ENCODE measurements at places on chromosomes 4 and X.

- no peak for DNase-seq
Measured at GRCh38 chr4:40990236-40990898, 224.0 kb downstream of the APBB2 start.

GRCh38 chr4:86536151-86536550 lies 58.0 kb upstream of the PTPN13 start:
- no peak for DNase-seq

- no peak for DNase-seq
Measured at GRCh38 chrX:43002526-43003203, 224.7 kb upstream of the PPP1R2C start.

- DNase-seq = no peak
Measured at GRCh38 chrX:13936521-13937225, 93.0 kb downstream of the GEMIN8 start.

GRCh38 chr4:183097231-183098018 lies 1.6 kb upstream of the WWC2 start:
- DNase-seq = peak; percentile 9

GRCh38 chr4:174157106-174157607 lies 126.3 kb downstream of the FBXO8 start:
- no peak for DNase-seq

- DNase-seq = peak; percentile 47
Measured at GRCh38 chr4:186587416-186588018, 32.1 kb upstream of the MTNR1A start.

DNA sequence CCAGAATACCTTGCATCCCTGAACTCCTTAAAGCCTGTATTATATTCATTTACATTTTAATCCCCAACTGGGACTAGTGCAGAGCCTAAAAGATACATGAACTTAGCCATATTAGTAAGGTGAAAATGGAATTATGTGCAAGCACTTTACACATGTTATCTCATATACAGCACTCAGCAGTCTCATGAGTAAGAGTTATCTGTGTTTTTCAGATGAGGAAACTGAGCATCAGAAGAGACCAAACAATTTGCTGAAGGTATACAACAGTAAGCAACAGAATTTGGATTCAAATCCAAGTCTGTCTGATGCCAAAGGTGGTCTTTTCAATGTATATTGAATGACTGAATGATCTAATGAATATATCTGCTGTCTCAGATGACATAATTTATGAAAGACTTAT lies 12.3 kb downstream of the ATP7A start:
- DNase-seq = no peak

- DNase-seq = no peak
Measured at GRCh38 chrX:54748626-54749025, 49.4 kb downstream of the ITIH6 start.

GRCh38 chrX:7214251-7214650 lies 66.3 kb upstream of the PUDP start:
- no peak for DNase-seq

GRCh38 chrX:104427693-104428092 lies 138.3 kb upstream of the IL1RAPL2 start:
- DNase-seq = no peak

DNA sequence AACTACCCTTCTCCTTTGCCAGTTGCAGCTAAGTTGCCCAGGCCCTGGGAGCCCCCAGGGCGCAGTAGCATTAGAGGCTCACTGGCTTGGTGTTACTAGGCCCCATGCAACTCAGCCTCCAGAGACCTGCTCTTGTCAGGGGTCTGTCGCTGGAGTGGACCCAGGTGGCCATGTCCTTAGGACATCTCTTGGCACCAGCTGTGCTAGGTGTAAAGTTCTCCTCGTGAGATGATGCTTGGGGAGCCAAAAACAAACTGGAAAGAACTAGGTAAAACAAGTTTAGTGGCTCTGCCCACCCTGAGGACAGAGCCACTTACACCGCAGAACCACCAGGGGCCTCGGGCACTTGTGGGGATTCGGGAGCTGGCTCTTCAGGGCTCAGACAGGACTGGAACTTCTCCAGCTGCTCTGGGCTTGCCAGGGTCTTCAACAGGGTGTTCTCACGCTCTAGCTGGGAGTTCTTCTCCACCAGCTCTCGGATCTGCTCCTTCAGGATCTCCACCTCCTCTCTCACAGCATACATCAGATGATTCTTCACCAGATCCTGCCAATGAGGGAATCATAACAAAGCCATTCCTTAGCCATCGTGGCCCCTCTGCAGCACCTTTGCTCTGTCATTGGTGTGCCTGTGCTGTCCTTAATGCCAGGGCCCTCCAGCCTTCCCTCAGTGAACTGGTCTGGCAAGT lies 61.2 kb downstream of the TSC22D3 start:
- peak; percentile 52 for DNase-seq

- no peak for DNase-seq
Measured at GRCh38 chrX:37759351-37759750, 20.5 kb upstream of the CYBB start.

GRCh38 chr4:106021737-106022410 lies 126.6 kb downstream of the NPNT start:
- no peak for DNase-seq

GRCh38 chr4:138407329-138407728 lies 165.2 kb upstream of the SLC7A11 start:
- DNase-seq = no peak

GRCh38 chr4:16116493-16116990 lies 32.7 kb upstream of the PROM1 start:
- DNase-seq = no peak

DNA sequence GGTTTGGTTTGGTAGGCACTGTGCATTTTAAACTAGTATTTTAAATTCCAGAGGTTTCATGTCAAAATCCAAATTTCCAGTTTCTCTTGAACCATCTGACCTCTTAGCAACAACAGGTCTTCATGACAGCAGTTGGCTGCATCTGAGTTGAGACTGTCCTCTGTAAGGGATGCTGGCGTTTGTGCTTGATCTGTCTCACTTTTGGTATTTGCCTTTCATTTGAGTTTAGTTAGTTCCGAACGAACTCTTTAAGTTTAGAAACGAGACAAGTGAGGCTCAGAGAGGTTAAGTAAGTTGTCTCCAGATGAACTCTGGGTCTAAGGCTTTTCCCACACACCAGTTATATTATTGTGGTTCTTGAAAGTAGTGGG lies 29.1 kb downstream of the SPARCL1 start:
- no peak for DNase-seq

- DNase-seq = no peak
Measured at GRCh38 chrX:30973784-30974427, 84.9 kb upstream of the TAB3 start.

DNA sequence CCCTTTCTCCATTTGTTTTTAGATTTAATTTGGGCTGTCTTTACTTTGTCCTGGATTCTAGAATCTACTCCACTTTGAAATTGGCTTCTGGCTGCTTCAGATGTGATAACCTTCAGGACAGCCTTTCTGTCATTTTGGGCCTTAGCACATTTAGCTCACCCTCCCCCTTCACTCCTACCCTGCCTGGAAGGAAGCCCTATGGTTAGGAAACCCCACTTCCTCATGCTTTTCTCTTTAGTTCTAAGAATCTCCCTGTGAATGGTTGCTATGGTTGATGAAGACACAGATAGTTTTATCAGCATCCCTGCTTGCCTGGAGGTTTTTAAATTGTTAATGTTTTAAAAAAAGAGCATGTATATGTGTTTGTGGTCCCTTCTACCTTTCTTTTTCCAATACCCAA lies 100.7 kb upstream of the PTPN13 start:
- no peak for DNase-seq

- peak; percentile 76 for DNase-seq
Measured at GRCh38 chr4:102518703-102519131, 17.6 kb downstream of the NFKB1 start.

- no peak for DNase-seq
Measured at GRCh38 chrX:153361781-153362397, 27.9 kb downstream of the ZNF275 start.

GRCh38 chr4:176261018-176261417 lies 8.0 kb downstream of the ASB5 start:
- no peak for DNase-seq

DNA sequence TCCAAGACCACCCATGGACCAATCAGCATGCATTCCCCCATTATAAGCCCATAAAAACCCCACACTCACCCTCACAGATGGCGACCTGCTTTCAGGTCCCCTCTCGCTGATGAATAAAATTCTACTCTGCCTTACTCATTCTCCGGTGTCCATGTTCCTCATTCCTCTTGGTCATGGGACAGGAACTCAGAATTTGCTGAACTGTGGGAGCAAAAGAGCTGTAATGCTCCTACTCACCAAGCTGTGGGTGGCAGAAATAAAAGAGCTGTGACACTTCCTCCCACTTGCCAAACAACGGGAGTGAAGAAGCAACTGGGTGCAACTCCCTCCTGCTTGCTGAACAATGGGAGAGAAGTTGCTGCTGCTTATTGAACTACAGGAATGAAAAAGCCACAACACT lies 168.5 kb upstream of the PCDH18 start:
- DNase-seq = no peak

- DNase-seq = no peak
Measured at GRCh38 chr4:141713185-141713584, 76.8 kb downstream of the IL15 start.

DNA sequence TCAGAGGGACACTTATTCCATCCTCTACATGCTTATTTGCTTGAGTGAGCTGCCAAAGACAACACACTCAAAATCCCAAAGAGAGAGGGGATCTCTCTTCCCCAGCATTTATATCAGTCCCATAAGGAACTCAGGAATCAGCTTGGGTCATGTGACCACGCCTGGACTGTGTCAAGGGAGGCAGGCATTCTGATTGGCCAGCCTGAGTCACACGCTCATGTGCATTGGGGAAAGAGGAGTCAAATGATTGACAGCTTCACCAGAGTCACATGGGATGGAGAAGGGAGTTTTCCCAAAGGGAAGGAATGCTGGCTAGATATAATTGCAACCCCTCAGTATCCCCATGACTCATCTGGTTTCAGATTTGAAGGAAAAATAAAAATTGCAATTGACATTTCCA lies 49.0 kb downstream of the RWDD4 start:
- DNase-seq = no peak

- no peak for DNase-seq
Measured at GRCh38 chrX:11540532-11541377, 125.0 kb downstream of the ARHGAP6 start.

GRCh38 chr4:38100474-38101255 lies 140.5 kb downstream of the PTTG2 start:
- DNase-seq = no peak

GRCh38 chr4:120843849-120844527 lies 78.5 kb downstream of the PRDM5 start:
- no peak for DNase-seq

DNA sequence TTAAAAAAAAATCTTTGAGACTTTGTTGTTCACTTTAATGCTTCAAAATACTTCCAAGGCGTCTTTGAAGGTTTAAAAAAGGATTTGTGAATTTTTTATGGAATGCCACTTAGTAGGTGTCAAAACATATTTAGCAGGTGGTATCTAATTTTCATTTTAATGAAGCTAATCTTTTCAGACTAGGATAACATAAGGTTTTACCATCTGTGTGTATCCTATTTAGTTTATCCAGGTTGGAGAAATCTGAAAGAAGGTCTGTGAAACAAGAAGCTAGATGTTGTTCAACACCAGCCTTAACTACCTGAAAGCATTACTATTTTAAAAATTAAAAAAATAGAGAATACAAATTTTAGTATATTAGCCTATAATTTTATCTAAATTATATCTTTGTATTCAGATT lies 193.4 kb downstream of the GRID2 start:
- no peak for DNase-seq

DNA sequence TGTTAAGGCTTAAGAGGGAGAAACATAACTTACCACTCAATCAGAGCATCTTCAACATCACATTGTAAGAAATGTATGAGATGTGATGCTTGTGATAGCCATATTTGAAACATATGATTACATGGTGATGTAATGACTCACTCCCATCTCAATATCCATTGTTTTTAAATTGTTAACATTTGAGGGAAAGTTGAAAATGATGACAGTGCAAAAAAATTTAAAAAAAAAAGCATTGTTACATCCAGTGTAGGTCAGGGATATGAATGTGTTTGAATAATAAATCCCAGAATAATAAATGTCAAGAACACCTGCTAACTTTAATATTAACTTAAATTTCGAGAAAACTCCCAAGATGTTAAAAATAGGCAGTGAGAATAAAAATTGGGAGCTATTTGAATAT lies 6.4 kb upstream of the CCSER1 start:
- DNase-seq = no peak

DNA sequence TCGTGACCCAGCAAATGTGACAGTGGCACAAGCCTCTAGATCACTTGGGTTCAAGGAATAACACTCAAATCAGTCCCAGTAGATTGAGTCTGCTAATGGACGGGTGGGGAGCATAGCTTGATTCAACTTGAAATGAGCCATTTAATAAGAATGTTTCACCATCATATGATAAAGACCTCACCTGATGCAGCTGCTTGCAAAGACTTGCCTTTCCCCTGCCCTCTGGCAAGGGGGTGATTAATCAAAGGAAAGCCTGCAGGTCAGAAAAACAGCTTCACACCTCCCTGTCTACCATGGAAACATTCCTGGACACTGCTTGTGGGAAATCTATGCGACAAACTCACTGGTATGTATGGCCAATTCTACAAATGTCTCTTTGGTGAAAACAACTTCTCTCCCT lies 54.5 kb downstream of the CD99L2 start:
- DNase-seq = no peak

DNA sequence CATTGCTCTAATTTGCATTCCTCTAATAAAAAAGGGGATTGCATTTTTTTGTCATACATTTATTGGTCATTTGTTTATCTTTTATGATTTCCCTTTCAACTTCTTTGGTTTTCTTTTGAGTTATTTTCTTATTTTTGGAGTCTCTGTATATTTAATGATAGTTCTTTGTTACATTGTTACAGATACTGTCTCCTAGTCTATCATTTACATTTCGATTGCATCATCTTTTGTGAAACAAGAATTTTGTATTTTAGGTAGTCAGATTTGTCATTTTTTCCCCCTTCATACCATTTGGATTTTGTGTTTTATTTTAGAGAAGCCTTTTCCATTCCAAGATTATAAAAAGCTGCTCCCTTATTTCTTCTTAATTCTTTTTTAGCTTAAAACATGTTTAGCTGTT lies 37.1 kb downstream of the SNX25 start:
- DNase-seq = no peak

- DNase-seq = no peak
Measured at GRCh38 chr4:78313754-78314120, 237.8 kb upstream of the ANXA3 start.

GRCh38 chr4:153520227-153520626 lies 54.1 kb downstream of the TMEM131L start:
- no peak for DNase-seq

DNA sequence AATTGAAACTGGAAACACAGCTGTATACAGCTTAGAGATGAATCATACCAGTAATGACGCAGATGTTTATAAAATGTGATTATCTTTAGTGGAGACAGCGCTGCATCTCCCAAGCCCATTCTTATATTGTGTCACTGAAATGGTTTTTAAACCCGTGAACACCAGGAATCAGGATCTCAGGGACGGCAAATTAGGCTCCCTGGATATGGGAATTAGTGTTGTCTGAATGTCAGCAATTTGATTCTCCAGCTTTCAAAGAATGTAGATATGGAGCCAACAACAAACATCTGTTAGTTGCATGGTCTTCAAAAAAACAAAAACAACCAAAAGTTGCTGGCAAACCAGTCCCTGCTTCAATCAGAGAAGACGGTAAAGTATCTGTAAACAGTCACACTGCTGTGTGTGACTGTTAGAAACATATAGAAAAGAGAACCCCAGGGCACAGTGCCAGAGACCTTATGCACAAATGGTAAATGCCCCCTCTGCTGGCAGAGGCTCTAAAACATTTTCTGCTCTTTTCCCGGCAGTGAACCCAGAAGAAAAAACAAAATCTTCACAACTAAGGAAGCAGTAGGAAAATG lies 351.9 kb upstream of the FTHL17 start:
- DNase-seq = no peak

GRCh38 chrX:21725496-21725895 lies 32.4 kb downstream of the SMPX start:
- peak; percentile 9 for DNase-seq

All from CD4-positive, alpha-beta T cell treated with Interleukin-21 for 1 hour (primary cell).